CD4-positive, alpha-beta T cell treated with Interleukin-15 for 1 hour (primary cell): ENCODE measurements at places on chromosomes 5 and 9.

DNA sequence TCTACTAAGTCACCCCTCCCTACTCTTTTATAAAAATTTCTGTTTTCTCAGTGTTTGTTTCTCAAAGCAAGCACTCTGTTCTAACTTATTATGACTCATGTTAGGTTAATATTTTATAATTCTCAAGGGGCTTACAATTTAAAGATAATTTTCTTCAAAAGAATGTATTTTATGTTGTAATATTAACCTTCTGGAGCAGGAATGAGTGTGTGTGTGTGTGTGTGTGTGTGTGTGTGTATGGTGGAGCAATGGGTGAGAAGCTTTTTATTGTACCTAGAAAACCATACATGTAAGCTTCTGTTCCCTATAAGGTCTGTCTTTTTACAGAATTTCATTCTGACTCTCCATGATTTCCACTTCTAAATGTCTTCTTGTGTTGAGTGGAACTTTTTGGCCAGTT is 63.0 kb downstream of the PBX3 start:
- no peak for DNase-seq

GRCh38 chr9:112881331-112881730 is 9.3 kb downstream of the SLC46A2 start:
- no peak for DNase-seq

- no peak for DNase-seq
These were observed 600.7 kb upstream of the PTGER4 start for GRCh38 chr5:40078898-40079575.

DNA sequence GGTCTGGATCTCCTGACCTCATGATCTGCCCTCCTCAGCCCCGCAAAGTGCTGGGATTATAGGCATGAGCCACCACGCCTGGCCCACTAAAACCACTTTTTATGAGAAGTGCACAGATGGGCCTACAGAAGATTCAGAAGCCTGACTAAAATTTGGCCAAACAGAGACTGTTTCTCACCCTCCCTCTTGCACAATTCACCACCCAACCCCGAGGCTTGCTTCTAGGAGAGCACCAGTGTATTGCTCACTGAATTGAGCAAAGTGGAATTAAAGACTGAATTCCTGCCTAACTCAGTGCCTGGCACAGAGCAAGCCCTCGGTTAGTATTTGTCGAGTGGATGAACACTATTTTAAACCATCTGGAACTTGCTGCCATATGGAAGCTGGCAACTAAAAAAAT is 3.4 kb upstream of the DCTN4 start:
- peak; percentile 47 for DNase-seq

DNA sequence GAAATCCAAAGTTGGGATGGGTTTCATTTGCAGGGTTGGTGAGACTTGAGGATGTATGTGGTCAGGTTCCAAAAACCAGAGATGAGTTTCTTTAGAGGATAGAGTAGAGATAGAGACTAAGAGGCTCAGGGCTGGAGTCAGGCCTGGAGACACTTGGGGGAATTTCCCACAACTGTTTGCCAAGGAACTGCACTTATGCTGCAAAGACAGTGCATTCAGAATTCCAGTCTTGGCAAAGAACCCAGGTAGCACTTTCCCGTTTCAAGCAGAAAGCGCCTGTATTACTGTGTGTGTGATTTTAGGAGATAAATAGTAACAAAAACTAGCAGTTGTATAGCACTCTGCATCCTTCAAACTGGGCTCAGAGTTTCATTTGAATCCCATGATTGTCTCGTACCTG is 55.4 kb downstream of the SNCAIP start:
- no peak for DNase-seq

GRCh38 chr9:107597743-107598217 is 108.2 kb upstream of the KLF4 start:
- DNase-seq, result no peak

GRCh38 chr5:9025942-9026341 is 519.9 kb downstream of the SEMA5A start:
- DNase-seq, result no peak

DNA sequence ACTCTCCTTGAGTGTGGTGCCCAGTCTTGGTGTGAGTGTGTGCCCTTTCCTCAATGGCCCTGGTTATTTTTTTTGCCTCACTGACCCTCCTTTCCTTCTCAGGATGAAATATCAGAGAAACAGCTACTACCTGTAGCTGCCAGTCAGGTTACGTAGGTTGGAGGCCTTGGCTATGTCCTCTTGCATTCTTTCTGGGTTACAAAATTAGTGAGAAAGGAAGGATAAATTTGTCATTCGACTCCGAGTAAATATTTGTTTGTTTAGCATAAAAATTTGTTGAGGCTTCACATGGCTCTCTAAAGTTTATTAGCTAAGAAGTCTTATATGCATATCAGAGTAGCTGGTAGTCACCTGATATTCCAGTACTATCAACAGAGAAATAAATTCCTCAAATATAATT is 15.4 kb downstream of the MACIR start:
- DNase-seq, result no peak

DNA sequence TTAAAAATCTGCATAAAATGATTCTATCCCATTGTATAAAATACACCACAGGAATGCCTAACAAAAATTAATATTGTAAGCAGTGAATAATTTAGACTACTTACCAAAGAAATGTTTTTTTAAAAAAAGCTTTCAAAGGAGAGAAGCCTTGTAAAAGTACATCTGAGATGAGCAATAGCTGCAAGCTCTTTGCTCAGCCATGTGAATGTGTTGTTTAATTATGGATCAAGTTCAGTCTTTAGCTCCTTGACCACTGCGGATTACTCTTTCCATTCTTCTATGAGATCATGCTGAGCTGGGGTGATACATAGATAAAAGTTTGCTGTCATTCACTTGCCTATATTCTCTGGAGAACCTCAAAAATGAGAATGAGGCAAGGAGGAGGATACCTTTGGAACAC is 782.4 kb upstream of the ZNF608 start:
- DNase-seq, result no peak

GRCh38 chr9:91391818-91392217 is 30.1 kb upstream of the AUH start:
- no peak for DNase-seq

DNA sequence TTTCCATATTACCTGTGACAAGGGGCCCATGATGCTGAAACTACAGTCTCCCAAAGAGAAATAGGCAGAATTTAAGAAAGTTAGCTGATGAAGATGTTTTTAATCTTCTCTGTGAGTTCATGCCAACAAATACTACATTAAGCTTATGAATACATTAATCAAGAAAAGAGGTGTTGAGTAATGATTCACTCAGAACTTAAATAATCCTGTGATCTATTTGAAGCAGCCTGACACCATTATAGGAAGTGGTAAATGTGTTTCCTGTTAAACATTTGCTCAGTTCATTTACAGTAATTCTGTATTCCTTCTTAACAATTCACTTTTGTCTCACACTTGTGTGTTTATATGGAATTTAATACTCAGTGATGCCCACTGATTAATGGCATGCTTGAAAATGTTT is 75.0 kb upstream of the IZUMO3 start:
- no peak for DNase-seq

GRCh38 chr9:72278959-72279358 is 86.0 kb downstream of the ZFAND5 start:
- no peak for DNase-seq

DNA sequence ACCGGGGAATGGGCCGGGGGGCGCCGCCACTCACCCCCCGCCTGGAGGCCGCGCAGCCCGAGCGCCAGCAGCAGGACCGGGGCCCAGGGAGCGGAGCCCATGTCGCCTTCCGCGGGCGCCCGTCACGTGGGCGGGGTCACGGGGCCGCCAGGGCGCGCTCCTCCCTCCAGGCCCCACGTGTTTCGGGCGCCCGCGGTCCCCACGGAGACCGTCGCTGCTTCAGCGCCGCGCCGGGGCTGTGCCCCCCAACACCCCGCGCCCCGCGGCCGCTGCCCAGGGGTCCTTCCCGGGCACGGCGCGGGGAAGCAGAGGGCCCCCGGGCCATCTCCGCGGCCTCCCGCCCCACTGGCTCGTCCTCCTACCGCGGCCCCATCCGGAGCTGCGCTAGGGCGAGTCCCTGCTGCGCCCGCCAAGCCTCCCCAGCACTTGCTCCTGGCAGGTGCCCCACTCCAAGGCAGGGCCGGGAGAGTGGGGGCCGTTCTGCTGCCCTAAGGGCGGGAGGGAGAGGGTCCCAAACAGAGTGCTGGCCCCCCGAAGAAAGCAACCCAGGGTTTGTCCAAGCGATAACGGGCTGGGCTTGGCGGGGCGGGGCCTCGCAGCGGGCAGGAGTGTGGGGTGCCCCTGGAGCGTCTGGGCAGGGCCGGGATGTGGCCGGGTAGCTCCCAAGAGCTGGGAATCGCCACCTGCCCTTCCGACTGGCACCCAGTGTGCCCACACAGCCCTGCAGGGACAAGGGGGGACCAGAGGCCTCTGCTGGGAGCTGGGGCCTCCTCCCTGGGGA is at the start of gene DPP7:
Gene DPP7 (minus strand): TSS at position 121 of the 781 bp plus-strand sequence. CDS start 20 bp downstream, at position 101.
- DNase-seq, result peak; percentile 73

GRCh38 chr5:164355267-164355830 is 849.9 kb downstream of the MAT2B start:
- no peak for DNase-seq

- DNase-seq, result no peak
These were observed 309.6 kb upstream of the CCNH start for GRCh38 chr5:87722286-87722685.

DNA sequence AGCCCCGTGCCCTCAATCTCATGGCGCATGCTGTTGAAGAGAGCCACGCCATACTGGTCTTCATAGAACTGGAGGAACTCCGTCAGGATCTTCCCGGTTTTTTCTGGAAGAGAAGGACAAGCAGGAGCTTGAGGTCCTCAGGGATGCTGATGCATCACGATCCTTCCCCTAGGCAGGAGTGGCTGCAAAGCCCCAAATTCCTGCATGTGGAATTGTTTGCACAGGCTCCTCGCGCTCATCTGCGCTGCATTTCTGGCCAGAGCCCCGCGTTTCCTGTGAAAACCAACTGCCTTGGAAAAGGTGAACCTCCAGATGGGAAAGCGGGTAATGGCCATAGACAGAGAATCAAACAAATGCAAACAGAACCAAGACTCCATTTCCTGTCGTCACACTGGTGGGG is 80.4 kb downstream of the LRSAM1 start:
- no peak for DNase-seq

- DNase-seq, result no peak
These were observed 4.5 kb upstream of the LCP2 start for GRCh38 chr5:170301981-170302652.
